ENCODE measurements at places on chromosomes 5 and 9. TPM values are rescaled to one million over a fixed set of nuclear protein-coding genes. Genes with fewer than 3 reads are reported as not detected.

Gene ABLIM3
- 131 TPM for total RNA-seq

Gene AGXT2
- not detected for total RNA-seq

Gene STRBP
- 20.3 TPM for total RNA-seq

Gene AHRR
- total RNA-seq: 1.8 TPM

Gene LRRC70
- total RNA-seq: 1.2 TPM

Gene PCDHA11
- not detected for total RNA-seq

Gene HACD4
- 1.0 TPM for total RNA-seq
